ENCODE measurements at places on chromosomes 13 and 19.

GRCh38 chr19:35828692-35829301 is 16.2 kb upstream of the PRODH2 start:
- peak; percentile 59 for DNase-seq

DNA sequence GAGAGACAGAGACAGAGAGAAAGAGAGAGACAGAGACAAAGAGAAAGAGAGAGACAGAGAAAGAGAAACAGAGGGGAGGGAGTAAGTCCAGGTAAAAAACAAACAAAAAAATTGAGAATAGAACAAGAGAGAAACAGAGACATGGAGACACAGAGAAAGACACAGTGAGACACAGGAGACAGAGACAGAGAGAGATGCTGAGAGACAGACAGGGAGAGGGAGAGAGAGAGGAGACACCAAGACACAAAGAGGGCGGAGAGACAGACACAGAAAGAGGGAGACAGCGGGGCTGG is 5.8 kb upstream of the PROZ start:
- DNase-seq: no peak

GRCh38 chr19:1183543-1184172 is 9.6 kb upstream of the SBNO2 start:
- DNase-seq: no peak

DNA sequence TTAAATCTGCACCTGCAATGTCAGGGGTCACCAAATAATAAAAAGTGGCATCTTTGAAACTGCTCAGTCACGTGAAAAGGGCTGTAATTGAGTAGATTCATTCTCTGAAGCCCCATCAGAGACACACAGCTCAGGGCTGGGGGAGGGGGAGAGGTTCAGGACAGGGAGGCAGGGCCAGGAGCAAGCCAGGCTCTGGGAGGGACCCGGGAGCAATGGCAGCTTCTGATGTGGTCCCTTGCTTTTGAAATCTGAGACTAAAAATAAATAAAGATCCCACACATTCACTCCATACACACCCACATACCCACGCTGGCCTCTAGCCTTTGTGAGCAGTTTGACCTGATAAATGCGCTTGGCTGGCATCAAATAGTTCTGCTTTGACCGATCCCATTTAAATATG is 32.8 kb downstream of the GSX1 start:
- DNase-seq: no peak

Measured in astrocyte of the spinal cord (primary cell).